GM03348 (cell line): ENCODE measurements at places on chromosomes 1 and 21.
A peak's percentile ranks its signal among the peaks of the same experiment; 100 is the strongest.

DNA sequence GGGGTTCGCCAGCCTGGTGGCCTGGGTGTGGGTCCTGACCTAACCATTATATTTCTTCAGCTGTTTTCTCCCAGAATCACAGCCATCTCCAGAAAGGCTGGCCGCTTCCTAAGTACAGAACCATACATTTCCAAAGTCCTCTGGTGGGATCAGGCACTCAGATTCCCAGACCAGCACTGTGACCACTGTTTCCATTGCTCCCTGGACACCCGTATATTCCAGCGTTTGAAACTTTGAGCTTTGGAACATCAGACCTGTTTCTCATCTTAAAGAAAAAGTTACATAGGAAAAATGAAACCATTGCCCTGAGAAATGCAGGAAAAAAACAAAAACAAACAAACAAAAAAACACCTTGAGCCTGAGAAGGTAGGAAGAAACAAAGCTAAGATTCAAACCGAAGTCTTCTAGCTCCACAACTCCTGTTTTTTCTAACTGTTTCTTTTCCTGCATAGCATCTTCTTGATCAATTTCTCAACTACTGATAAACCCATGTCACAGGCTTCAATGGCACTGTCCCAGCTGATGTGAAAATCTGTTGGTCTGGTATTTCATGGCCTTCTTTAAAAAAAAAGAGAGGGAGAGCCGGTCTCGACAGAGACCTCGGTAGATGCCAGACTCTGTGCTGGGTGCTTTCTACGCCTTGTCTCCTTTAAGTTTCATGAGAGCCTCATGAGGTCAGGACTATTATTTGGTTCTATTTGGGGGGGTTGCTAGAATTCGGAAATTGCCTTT lies 221.3 kb downstream of the TOMM20 start:
- no peak for DNase-seq

DNA sequence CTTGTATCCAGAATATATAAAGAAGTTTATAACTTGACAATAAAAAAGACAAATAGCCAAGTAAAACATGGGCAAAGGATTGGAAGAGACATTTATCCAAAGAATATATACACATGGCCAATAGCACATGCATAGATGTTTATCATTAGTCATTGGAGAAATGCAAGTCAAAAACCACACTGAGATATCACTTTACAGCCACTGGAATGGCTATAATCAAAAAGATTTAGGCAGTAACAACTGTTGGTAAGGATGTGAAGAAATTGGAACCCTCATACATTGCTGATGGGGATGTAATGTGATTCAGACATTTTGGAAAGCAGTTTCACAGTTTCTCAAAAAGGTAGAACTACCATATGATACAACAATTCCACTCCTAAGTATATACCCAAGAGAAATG lies 51.1 kb downstream of the SLC44A5 start:
- no peak for DNase-seq

GRCh38 chr1:2936559-2937515 lies 84.4 kb upstream of the ACTRT2 start:
- no peak for DNase-seq

DNA sequence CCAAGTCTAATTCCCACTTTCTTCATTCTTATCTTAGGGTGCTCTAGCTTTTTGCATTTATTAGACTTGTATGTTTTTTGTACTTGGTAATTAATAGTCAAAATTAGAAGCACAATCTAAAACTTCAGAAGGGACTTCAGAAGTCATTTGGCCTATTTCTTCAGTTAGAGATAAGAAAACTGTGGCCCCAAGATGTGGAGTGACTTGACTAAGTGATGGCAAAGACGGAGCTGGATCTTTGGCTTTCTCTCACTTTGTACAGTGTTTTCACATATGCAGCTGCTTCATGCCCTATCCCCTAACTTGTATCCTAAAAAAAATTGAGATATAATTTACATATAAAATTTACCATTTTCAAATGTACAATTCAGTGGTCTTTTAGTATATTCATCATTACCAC lies 21.7 kb downstream of the EPB41 start:
- DNase-seq = no peak

- peak; percentile 51 for DNase-seq
Observed at GRCh38 chr1:186207391-186208085, 167.5 kb downstream of the TPR start.

DNA sequence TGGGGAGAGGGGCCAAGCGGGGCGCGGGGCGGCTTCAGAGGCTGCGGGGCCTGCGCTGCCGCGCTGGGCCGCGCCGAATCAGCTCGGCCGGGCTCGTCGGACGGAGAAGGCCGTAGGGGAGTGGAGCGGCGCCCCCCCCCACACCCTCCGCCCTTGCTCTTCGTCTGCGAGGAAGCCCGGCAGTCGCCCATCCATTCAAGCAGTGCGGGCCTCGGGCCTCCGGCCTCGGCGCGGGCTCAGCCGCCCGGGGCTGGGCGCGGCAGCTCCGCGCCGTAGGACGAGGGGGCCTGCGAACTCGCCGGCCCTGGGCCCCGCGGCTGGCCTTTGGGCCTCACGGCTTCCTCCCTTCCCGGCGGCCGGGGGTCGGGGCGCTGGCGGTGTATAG lies 564 bp downstream of the CTPS1 start:
- no peak for DNase-seq

DNA sequence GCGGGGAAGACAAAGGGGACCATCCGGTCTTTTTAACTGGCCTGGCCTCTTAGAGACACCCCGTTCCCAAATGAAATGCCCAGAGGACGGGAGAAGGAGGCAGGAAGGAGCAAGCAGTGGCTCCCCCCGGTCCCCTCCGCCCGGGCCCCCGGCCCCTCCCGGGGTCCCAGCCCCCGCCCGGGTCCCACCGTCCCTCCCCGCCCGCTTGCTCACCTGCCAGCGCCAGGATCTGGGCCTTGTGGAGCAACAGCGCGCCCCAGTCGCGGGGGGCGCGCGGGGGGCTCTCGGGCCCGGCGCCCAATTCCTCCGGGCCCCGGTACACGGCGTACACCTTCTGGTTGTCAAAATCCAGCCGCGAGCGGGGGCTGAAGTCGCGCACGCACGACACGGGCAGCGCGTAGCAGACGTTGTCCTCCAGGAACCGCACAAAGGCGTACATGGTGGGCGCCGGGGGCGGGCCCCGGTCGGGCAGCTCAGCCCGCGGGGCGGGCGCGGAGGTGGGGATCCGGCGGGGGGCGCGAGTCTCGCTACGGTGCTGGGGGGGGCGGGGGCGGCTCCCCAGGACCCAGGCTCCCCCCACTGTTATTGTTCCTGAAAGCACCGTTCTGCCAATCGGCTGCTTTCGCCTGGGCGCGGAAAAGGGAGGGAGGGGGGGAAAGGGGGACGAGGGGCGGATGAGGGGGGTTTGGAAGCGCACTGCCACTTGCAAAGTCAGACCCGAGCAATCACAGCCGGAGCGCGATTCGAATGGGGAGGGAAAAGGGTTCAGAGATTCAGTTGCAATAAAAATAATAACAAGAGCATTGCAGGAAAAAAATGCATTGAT lies at the start of gene BEND5:
Gene BEND5, minus strand, starts transcription at position 499 of the 826 bp plus-strand sequence. Its CDS starts 60 bp downstream, at position 439.
- DNase-seq = peak; percentile 18

DNA sequence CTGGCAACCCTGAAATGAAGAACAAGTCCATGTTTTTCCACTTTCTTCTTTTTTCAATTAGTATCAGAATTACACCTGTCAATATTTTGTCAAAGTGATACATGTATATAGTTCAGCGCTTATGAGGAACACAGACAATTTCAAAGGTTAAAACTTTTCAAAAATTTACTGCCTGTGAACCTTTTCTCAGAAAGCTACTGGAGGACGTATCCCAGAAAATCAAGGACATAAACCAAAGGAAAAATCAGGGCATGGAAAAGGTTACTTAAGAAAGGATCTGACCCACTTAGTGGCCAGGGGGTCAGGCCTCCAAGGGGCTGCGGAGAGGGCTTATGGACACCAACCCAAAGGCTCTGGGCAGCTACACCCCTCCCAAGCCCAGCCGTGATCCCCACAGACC lies 81.1 kb upstream of the ACTRT2 start:
- DNase-seq = no peak

DNA sequence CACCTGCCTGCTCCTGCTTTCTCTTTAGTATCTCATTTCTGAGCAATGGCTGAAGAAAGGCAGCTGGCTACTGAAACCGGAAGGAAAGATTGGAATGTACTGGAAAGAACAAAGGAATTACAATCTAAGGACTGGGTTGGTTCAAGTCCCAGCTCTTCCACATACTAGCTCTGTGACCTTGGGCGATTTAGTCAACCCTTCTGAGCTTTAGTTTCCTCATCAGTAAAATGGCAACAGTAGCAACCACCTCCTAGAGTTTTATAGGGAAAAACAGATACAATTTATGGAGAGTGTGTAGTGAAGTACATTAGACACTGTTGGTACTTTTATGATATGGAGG lies 158.8 kb downstream of the KAZN start:
- DNase-seq = no peak
